Caco-2 (cell line): ENCODE measurements at places on chromosomes 4 and X.

DNA sequence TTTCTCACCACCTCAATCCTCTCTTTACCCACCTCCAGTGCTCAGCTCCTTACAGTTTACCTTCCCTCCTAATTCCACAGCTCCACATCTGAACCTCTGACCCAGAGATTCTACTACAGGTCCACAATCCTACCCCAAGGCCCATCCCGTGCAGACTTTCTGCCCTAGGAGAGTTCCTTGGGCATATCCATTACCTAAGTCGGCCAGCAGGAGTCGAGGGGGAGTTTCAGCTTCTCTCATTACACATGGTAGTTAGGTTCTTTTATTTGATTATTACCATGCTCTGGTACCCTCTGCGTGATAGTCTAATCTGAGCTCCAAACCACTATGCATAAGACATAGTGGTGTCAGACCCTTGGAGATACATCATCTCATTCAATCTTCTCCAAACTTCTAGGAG is 117.9 kb downstream of the SH3RF1 start:
- DNase-seq, result no peak

DNA sequence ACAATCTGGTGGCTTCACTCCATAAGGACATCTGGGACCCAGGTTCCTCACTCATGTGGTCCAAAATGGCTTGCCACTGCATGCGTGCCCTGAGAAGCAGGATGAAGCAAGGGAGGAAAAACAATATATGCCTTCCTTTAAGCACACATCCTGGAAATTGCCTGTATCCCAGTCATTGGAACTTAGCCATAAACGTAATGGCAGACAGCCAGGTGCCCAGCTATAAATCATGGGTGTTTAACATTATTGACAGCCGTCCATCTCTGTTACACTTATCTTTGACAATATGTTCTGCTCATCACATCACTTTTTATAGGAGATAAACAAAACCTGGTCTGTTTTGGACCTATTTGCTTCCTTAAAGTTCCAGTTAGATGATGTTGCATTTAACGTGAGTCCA is 181.0 kb downstream of the AASDH start:
- DNase-seq, result no peak

- DNase-seq, result no peak
These were observed 134.3 kb downstream of the AMELX start for GRCh38 chrX:11427453-11428071.

- DNase-seq, result no peak
These were observed 85.0 kb upstream of the TBC1D9 start for GRCh38 chr4:140841186-140841585.

GRCh38 chr4:176642472-176642871 is 150.2 kb downstream of the VEGFC start:
- DNase-seq, result no peak

DNA sequence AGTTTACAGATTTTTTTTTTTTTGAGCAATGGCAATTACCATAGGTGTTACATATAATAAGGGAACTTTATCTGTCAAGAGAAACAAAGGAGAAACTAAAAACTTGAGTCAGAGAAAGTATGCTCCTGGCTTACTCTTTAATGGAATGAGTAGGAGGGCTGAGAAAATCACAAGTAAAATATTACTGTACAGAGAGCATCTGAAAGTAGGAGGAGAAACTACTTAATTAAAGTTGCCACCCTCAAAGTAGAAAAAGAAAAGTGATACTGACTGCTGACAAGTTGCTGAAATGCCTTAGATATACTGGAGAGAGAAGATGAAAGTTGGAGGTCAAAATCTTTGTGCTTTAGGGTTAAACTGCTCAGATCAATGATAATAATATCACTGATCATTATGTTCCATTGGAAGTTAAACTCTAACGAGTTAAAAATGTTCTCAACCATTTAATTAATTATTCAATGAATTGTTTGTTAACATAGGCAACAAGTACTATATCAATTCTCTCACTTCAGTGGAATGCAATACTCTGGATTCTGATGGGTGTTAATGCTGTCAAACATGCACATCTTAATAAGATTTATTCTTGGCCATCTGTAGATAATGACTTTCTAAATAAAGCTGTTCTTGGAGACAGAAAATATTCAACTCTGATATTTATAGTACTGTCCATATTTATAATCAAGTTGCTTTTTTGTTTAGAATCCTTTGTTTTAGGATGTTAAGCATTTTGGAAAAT is 61.2 kb upstream of the CAMK2D start:
- DNase-seq, result no peak

DNA sequence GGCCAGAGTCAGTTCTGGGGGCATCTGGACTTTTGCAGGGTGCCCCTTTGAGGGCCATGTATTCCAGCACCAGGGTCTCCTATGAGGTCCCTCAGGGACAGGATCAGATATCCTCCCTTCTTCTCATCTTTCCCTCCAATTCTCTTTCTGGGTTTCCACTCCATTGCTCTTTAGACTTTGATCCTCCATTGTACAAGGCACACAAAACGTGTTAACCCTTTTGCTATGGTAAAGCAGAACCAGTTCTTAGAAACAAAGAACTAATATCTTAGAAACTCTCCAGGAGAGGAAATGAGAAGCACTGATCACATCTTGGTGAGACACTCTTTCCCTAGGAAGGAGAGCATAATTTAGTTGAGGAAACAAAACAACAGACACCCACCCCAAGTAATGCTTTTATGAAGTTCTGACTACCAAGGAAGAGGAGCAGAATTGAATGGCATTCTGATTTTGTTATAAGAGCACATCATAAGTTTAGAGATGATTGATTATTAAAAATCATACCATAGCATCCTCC is 200.7 kb upstream of the NPY2R start:
- DNase-seq, result no peak

GRCh38 chrX:106168107-106168506 is at the start of gene PWWP3B:
Gene PWWP3B (plus strand): TSS chrX:106168305. CDS start chrX:106205433, 37,128 bp downstream.
- DNase-seq, result peak; percentile 35

GRCh38 chr4:105343146-105343931 is 130.5 kb downstream of the PPA2 start:
- no peak for DNase-seq
